Fibroblast of skin of right biceps (primary cell): ENCODE measurements at places on chromosomes 5 and 9.

GRCh38 chr5:29720954-29721353, 1472.5 kb upstream of the CDH6 start:
- no peak for DNase-seq

DNA sequence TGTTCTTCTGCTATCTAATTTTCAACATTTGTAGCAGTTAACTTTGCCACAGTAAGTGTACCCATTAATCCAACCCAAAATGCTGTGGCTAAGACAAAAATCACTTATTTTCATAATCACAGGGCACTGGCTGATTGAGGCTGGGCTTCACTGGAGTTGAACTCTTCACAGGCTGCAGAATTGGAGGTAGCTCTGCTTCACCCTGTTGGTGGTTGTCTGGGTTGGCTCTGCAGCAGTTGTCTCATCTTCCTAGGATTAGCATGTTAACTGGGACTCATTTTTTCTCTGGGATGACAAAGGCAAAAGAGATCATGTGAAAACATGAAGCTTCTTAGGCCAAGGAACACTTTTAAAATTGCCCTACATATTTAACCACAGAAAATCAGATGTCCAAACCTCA, 518.9 kb downstream of the TLR4 start:
- no peak for DNase-seq

- DNase-seq, result no peak
Observed at GRCh38 chr5:1280177-1281037, 14.5 kb downstream of the TERT start.

- DNase-seq, result peak; percentile 88
Observed at GRCh38 chr9:81410201-81410600, 279.1 kb downstream of the TLE1 start.

GRCh38 chr5:178557416-178557815, 32.8 kb downstream of the COL23A1 start:
- no peak for DNase-seq

DNA sequence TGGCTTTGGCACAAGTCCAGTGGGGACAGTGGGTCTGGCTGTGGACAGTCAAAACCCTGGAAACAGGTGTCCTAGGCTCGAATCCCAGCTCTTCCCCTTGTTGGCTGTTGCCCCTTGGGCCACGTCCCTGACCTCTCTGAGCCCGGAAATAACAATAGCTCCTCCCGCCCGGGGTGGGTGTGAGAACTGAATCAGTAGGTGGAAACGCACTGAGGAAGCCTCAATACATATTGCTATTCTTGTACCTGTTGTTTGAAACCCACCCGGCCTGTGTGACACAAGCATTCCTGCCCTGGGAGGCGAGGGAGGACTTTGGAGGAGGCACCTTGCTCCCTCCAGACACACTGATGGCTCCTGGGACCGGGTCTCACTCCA, 134.1 kb downstream of the OLFM1 start:
- DNase-seq, result no peak

GRCh38 chr5:170466988-170467707, 36.7 kb upstream of the KCNIP1 start:
- peak; percentile 94 for DNase-seq

- no peak for DNase-seq
Observed at GRCh38 chr9:128945798-128946501, 1.5 kb downstream of the DOLK start.

GRCh38 chr9:131043646-131044045, 34.7 kb downstream of the LAMC3 start:
- DNase-seq, result no peak

DNA sequence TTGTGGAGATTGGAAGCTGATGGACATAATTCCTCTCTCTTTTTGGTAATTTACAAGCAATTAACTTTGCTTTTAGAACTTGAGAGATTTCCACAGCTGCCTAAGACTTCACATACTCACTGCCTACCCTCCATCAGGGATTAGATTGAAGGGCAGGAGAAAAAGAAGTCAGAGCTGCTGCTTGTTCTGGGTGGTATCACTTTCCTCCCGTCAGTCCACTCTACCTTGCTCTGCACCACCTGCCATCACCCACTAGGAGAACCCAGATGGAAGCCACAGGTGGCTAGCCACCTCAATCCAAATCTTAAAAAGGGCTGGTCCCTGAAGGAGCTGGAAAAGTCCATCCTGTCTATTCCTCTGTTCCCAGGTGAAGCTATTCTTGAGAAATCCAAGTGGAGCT, 10.5 kb downstream of the IRF1 start:
- no peak for DNase-seq

- DNase-seq, result peak; percentile 94
Observed at GRCh38 chr5:72597456-72597948, 90.3 kb upstream of the ZNF366 start.

GRCh38 chr5:95863383-95863757, 40.8 kb upstream of the GLRX start:
- peak; percentile 57 for DNase-seq

DNA sequence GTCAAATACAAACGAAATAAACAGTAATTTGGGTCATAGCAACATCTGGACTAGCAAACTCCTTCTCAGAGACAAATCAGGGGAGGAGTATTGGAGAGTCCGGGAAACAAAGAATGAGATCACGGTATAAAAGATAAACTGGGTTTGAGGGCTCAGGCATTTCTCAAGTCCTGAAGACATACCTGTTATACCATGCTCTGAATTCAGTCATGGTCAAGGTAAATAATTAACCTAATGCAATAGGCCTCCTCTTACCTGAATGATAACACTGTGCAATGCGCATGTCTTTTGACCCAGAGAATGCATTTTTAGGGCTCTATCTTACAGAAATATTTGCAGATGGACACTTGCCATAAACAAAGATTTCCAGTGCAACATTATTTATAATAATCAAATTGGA, 31.9 kb upstream of the SPDL1 start:
- DNase-seq, result no peak

GRCh38 chr9:15416880-15417279, 5.8 kb upstream of the SNAPC3 start:
- peak; percentile 29 for DNase-seq

GRCh38 chr5:14153071-14153864, 10.1 kb downstream of the TRIO start:
- no peak for DNase-seq

DNA sequence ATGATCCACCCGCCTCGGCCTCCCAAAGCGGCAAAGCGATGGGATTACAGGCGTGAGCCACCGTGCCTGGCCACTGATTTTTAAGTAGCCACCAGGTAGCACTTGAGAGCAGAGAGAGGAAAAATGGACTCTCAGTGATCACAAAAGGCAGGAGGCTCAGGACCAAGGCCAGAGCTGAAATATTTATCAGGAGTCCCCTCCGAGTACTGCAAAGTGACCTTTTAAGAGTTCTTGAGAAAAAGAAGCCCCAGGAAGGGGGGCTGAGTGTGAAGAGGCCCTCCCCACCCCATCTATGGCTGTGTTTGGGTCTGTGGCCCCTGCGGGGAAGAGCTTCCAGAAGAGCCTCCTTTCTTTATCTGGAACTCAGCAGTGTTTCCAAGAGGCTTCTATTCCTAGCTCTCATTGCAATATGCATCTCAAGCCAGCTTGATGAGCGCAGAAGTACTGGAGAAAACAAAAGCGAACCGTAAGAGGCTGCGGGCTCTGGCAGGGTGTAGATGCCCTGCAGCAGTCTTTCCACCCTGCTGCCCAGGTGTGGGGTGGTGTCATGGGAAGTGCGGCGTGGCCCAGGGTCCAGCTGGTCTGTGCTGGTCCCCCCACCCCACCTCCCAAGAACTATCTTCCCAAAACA, 75.5 kb upstream of the CDK20 start:
- DNase-seq, result no peak

DNA sequence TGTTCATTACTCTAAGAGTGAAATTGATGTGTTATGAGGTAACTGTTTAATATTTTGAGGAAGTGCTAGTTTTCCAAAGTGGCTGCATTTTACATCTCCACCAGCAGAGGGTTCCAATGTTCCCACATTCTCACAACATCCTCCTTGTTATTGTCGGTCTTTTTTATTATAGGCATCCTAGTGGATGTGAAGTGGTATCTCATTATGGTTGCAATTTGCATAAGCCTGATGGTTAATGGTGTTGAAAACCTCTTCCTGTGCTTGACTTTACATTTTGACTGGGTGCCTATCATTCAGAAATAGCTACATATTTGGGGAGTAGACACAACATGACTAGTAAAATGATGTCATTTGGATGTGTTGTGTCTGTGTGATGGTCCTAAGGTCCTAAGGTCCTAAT, 143.6 kb downstream of the MRPS30 start:
- DNase-seq, result peak; percentile 30

DNA sequence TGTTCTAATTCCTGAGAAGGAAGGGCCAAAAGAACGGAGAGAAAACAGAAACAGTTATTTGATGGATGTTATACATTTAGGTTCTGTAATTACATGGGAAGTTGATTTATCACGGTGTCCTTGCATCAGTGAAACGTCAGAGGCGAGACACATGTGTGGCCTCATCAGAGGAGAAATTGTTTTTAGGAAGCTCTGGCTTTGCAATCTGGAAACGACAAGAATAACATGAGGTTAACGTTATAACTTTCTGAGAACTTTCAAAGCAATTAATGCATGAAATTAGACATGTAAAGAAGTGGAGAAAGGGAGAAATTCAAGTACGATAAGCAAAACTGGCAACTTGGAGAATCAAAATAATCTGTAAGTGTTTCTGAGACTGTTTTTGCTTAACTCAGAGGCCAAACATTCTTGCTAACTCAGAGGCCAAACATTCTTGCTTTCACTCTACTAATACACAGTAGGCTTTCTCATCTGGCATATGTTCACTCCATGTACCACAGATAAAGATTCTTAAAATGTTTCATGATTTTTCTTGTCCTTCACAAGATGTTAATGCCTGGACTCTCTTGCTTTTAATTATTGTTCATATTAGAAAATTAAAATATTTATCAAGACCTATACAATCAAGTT, 933.0 kb downstream of the TLE4 start:
- DNase-seq, result no peak

DNA sequence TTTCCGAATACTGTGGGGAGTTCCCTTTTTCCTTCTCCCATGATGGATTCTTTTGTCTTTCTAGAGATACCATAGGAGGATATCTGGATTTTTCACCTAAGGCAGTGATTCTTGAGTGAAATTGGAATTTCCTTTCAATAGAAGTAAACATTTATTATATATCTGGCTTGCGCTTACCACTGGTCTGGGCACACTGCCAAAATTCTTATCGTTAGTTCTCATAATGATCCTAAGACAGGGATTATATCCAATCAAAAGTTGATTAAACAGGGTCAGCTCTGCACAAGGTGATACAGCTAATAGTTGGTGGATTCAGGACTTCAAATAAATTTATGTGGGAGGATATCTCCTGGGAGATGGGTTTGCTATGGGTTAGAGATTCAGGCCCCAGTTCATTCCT, 9.6 kb downstream of the TLE4 start:
- DNase-seq, result peak; percentile 62

DNA sequence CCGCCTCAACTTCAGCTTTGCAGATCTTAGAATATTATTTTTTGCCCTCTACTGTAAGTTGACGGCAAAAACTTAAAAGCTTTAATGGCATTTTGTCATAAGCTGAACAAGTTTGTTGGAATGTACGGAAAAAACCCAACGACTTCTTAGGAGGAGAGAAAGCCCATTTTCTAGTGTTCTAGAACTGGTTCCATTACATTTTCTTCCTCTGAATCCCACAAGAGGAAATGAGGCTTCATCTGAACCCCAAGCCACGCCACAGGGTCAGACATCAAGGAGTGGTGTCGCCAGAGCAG, 113.7 kb downstream of the LHFPL2 start:
- peak; percentile 41 for DNase-seq

DNA sequence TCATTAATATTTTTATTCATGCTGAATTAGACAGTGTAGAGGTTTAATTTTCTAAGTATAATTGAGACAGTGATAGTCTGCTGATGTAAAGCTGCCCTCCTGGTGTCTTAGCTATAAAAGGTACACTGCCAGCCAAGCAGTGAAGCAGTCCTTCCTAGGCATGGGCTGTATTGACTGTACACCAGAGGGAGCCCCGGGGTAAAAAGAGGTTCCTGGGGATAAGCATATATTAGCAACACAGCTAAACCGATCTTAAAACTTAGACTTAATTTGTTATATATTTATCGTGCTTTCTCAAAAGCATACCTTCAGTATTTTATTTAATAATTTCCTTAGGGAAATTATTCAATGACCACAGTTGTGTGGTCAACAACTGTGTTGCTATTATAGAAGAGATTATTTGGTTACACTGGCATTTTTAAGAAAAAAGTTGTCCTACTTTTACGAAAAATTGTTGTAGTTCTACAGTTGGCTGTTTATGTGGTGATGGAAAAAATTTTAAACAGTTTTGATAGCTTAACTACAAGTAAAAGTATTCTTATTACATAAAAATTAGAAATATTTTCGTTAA, 68.8 kb downstream of the ELL2 start:
- DNase-seq, result peak; percentile 51

- DNase-seq, result no peak
Observed at GRCh38 chr5:142945321-142945720, 175.1 kb downstream of the ARHGAP26 start.

DNA sequence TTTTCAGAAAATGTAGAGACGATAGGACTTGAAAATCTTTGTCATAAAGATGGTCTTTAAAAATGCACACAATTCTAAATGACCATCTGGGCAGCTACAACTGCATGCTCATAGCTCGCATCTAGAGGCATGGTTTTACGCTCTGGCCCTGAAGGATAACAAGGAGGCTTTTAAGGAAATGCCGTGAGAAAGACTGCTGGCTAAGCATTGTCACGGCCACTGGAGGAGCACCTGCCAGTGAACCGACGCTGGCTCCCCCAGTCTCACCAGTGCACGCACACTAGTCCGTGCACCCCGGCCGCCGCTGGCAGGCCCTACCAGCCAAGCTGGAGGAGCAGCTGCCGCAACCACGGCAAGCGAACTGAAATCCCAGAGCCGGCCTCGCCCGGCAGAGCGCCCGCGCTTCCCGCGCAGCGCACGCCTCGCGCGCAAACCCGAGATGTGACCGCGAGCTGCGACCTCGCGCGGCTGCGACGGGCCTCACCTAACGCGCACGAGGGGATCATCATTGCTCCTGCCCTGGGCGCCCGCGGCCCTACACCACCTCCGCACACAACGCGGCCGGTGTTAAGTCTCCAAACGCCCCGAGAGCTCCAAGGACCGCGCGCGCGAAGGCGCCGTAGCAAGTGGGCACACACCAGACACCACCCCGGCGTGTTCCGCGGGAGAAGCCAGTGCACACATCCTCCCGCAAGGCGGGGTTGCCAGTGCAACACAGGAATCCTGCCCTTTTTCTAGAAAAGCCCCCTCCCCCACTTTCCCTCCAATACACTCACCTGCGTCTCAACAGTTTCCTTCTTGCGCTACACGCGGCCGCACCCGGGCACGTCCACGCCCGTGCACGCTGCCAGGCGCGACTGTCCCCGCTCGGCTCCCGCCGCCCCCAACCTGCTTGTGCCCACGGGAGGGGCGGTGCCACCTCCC, 5.3 kb downstream of the ELAVL2 start:
- DNase-seq, result no peak

- DNase-seq, result no peak
Observed at GRCh38 chr9:93902780-93903655, 52.1 kb downstream of the BARX1 start.

- DNase-seq, result no peak
Observed at GRCh38 chr5:133145436-133146170, 93.8 kb downstream of the HSPA4 start.
